ENCODE measurements at places on chromosomes 1 and 21. TPM values are rescaled to one million over a fixed set of nuclear protein-coding genes. Genes with fewer than 3 reads are reported as not detected.

The GNAT2 gene
- polyA plus RNA-seq: not detected

The F5 gene
- polyA plus RNA-seq: 0.17 TPM

The TINAGL1 gene
- 21.0 TPM for polyA plus RNA-seq

The PGLYRP4 gene
- polyA plus RNA-seq: not detected

The RGS13 gene
- polyA plus RNA-seq: 0.42 TPM

The MRPL37 gene
- polyA plus RNA-seq: not detected

The NBPF4 gene
- 0.06 TPM for polyA plus RNA-seq

The GART gene
- 49.1 TPM for polyA plus RNA-seq

The XPR1 gene
- polyA plus RNA-seq: 8.7 TPM

The NT5C1A gene
- polyA plus RNA-seq: not detected

The KCNH1 gene
- not detected for polyA plus RNA-seq

The TMEM35B gene
- 23.4 TPM for polyA plus RNA-seq

The IVL gene
- polyA plus RNA-seq: not detected

The SAMD13 gene
- 9.6 TPM for polyA plus RNA-seq

The PRAMEF7 gene
- not detected for polyA plus RNA-seq

The REN gene
- 0.21 TPM for polyA plus RNA-seq

The BRDT gene
- not detected for polyA plus RNA-seq

The CELA2B gene
- 3.5 TPM for polyA plus RNA-seq

The KRTAP19-3 gene
- not detected for polyA plus RNA-seq

The SHE gene
- 11.4 TPM for polyA plus RNA-seq

The GJA5 gene
- polyA plus RNA-seq: not detected

The GPATCH2 gene
- polyA plus RNA-seq: 13.5 TPM

The KCNA2 gene
- 1.1 TPM for polyA plus RNA-seq

The SCAF4 gene
- not detected for polyA plus RNA-seq

The TCEA3 gene
- 370 TPM for polyA plus RNA-seq

The FAM177B gene
- polyA plus RNA-seq: not detected

The LEMD1 gene
- polyA plus RNA-seq: not detected

The TRIM33 gene
- polyA plus RNA-seq: 28.4 TPM

The TNNT2 gene
- polyA plus RNA-seq: 1,903 TPM

The LCE3D gene
- polyA plus RNA-seq: not detected

The DPM3 gene
- 16.6 TPM for polyA plus RNA-seq

The NEGR1 gene
- polyA plus RNA-seq: not detected

The TNNI3K gene
- 1.4 TPM for polyA plus RNA-seq

The GFI1 gene
- polyA plus RNA-seq: 0.41 TPM

The UQCRHL gene
- polyA plus RNA-seq: 1.7 TPM

Measured in muscle of arm (tissue), 14 donors.